ENCODE measurements at places on chromosomes 3 and 15.

GRCh38 chr3:158110658-158111018, 749 bp downstream of the RSRC1 start:
- peak overlapping the region; percentile 71 for H3K4me3 ChIP-seq
- H3K27me3 ChIP-seq, result peaks cover 36% of the 10 kb centered on the region
- H3K4me1 ChIP-seq, result peaks cover 33% of the 10 kb centered on the region
- H3K27ac ChIP-seq, result peak overlapping the region; percentile 77
- DNase-seq, result no peak

DNA sequence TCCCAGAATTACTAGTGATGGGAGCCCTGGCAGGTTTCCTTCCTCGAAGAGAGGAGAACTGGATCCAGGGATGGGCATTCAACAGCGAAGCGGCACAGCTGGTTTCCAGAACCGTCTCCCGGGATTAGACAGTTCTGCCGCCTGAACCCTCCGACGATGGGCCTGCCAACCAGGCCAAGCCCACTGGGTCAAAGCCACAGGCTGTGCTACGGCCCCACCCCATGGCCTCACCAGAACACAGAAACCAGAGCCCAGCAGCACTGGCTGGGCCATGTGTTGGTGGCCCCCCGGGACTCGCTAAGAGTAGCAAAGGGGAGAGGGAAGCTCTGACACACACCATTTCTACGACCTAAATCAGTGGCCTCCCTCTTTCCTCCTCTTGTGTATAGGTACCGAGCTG, 2.2 kb downstream of the C15orf62 start:
- peaks cover 76% of the 10 kb centered on the region for H3K36me3 ChIP-seq
- peaks cover 23% of the 10 kb centered on the region for H3K4me1 ChIP-seq
- H3K4me3 ChIP-seq, result no peak overlapping the region
- H3K27me3 ChIP-seq, result no peaks in the 10 kb centered on the region
- no peak for DNase-seq

GRCh38 chr3:119294696-119295671, 801 bp downstream of the ARHGAP31 start:
- peak overlapping the region; percentile 96 for H3K27ac ChIP-seq
- H3K36me3 ChIP-seq, result peaks cover 25% of the 10 kb centered on the region
- peaks cover 24% of the 10 kb centered on the region for H3K4me1 ChIP-seq
- DNase-seq, result peak; percentile 48
- H3K4me3 ChIP-seq, result peak overlapping the region; percentile 94

DNA sequence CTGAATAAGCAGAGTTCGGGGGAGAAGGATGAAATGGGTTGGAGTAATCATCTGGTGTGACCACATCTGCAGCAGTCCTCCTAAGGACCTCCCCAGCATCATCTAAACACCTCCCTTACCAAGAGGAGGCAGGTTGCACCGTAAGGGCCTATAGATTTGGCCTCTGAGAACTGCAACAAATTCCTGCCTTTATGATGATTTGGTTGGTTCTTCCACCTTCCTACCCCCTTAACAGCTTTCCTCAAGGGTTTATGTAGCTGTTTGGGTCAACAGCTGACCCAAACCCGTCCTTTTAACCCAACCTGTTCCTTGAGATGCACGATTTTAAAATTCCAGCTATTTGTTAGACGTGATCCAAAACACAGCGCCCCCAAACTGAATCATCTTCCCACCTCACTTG, 58.2 kb downstream of the AAGAB start:
- no peaks in the 10 kb centered on the region for H3K27me3 ChIP-seq
- peaks cover 47% of the 10 kb centered on the region for H3K36me3 ChIP-seq
- no peak overlapping the region for H3K27ac ChIP-seq

GRCh38 chr15:71612397-71612722, 198.0 kb upstream of the NR2E3 start:
- H3K27me3 ChIP-seq, result no peaks in the 10 kb centered on the region
- no peak overlapping the region for H3K4me3 ChIP-seq
- H3K4me1 ChIP-seq, result no peaks in the 10 kb centered on the region
- no peak for DNase-seq
- no peak overlapping the region for H3K27ac ChIP-seq
- H3K36me3 ChIP-seq, result no peaks in the 10 kb centered on the region

- no peaks in the 10 kb centered on the region for H3K27me3 ChIP-seq
- DNase-seq, result no peak
- H3K4me1 ChIP-seq, result peaks cover 20% of the 10 kb centered on the region
- no peak overlapping the region for H3K27ac ChIP-seq
Measured at GRCh38 chr15:58584789-58585461, 153.1 kb downstream of the LIPC start.

DNA sequence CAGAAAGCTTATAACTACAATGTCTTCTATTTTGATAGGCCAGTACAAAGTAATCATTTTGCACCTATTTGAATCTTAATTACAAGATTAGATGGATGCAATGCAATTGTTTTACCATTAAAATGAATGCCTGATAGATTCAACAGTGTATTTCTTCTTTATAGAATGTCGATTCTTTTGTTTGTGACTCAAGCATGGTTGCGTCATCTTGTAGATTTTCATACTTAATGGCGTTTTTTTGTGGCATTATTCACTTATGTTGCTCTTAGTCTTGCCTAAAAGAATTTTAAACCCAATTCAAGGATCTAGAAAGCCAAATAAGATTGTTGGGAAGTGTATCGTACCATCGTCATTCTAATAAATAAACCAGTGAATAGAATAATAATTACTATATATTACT, 21.4 kb downstream of the ZBTB38 start:
- H3K36me3 ChIP-seq, result no peaks in the 10 kb centered on the region
- DNase-seq, result no peak

DNA sequence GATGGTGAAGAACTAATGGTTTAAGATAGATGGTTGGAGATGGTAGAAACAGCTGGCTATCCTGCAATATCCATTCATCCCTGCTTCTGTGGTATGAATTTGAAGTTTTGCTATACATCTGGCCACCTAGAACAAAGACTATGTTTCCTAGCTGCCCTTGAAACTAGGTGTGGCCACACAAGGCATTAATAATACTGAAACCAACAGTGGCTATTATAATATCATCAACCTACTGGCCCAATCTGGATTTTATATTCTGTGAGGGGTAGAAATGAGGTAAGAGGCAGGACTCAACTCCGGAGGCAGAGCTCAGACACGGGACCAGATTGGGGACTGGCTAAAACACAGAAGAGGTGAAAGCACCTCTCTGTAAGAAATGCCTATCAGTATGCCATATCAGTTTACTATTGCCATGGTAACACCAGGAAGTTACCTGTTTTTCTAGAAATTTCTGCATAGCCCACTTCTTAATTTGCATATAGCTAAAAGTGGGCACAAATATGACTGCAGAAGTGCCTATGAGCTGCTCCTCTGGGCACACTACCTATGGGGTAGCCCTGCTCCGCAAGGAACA, 8.4 kb downstream of the IFT80 start:
- no peak for DNase-seq
- no peak overlapping the region for H3K27ac ChIP-seq
- H3K4me1 ChIP-seq, result no peaks in the 10 kb centered on the region
- H3K36me3 ChIP-seq, result no peaks in the 10 kb centered on the region

- H3K27ac ChIP-seq, result no peak overlapping the region
- no peaks in the 10 kb centered on the region for H3K4me1 ChIP-seq
- no peak for DNase-seq
- H3K4me3 ChIP-seq, result no peak overlapping the region
- no peaks in the 10 kb centered on the region for H3K36me3 ChIP-seq
Measured at GRCh38 chr3:60573494-60573893, 677.8 kb downstream of the FHIT start.

GRCh38 chr15:65839354-65839901, 29.9 kb upstream of the RAB11A start:
- no peaks in the 10 kb centered on the region for H3K27me3 ChIP-seq
- peaks cover 63% of the 10 kb centered on the region for H3K4me1 ChIP-seq
- H3K27ac ChIP-seq, result peak overlapping the region; percentile 21

- peaks cover 35% of the 10 kb centered on the region for H3K4me1 ChIP-seq
- H3K27me3 ChIP-seq, result no peaks in the 10 kb centered on the region
- H3K36me3 ChIP-seq, result no peaks in the 10 kb centered on the region
- DNase-seq, result no peak
Measured at GRCh38 chr3:71061037-71061436, 522.5 kb downstream of the FOXP1 start.

GRCh38 chr15:39188314-39188713, 392.6 kb upstream of the THBS1 start:
- no peak for DNase-seq
- H3K4me3 ChIP-seq, result no peak overlapping the region
- H3K36me3 ChIP-seq, result no peaks in the 10 kb centered on the region
- peaks cover 6% of the 10 kb centered on the region for H3K4me1 ChIP-seq
- no peak overlapping the region for H3K27ac ChIP-seq

DNA sequence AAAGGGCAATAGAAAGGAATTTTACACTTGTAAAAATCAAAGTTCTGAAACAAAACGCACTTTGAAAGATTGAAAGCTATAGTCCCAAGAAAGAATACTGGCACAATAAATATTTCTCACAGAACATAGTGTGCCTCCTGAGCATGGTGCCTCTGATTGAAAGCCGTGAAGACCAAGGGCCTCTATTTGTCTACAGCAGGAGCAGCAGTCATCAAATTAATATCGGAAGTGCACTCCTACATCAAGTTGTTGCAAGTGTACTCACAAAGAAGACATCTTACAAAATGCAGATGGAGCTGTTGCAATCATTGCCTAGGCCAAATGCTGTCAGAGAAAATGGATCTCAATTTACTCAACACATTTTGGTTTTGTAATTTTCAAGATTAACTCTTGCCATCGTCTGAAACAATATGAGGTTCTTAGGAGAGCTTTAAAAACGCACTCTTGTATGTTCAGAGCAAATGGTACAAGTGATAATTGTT, 9.2 kb upstream of the WDR49 start:
- H3K27me3 ChIP-seq, result no peaks in the 10 kb centered on the region
- no peak overlapping the region for H3K27ac ChIP-seq
- no peaks in the 10 kb centered on the region for H3K4me1 ChIP-seq
- DNase-seq, result no peak
- no peaks in the 10 kb centered on the region for H3K36me3 ChIP-seq

GRCh38 chr15:27490867-27491595, 520.0 kb downstream of the GABRG3 start:
- no peaks in the 10 kb centered on the region for H3K27me3 ChIP-seq
- no peak overlapping the region for H3K27ac ChIP-seq
- no peak overlapping the region for H3K4me3 ChIP-seq
- DNase-seq, result no peak
- H3K36me3 ChIP-seq, result no peaks in the 10 kb centered on the region

DNA sequence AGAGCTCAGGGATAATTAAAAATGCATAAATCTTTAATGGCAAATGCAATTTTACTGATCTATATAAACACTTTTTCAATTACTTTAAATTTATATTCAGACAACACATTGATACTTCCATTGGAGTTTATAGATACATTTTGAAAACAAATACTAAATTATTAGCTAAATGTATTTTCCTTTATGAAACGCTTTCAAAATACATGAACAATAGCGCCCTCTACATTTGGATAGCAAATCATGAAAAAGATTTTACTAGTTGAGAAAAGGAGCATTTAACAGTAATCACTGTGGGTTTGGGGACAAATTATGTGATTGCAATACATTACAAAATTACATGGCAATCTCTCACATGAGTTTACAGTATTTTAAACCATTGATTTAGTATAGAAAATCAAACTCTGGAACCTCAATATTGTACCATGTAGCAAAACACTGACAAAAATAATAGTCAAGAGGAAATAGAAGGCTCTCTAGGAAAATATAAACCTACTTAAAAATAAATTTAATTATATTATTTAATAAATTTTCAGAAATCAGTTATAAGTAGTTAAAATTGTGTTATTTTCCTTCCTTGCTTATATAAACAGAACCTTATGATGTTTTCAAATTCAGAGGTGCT, 207.9 kb downstream of the ZIC1 start:
- H3K27ac ChIP-seq, result no peak overlapping the region
- no peak overlapping the region for H3K4me3 ChIP-seq
- no peak for DNase-seq
- H3K4me1 ChIP-seq, result no peaks in the 10 kb centered on the region
- no peaks in the 10 kb centered on the region for H3K27me3 ChIP-seq
- no peaks in the 10 kb centered on the region for H3K36me3 ChIP-seq

DNA sequence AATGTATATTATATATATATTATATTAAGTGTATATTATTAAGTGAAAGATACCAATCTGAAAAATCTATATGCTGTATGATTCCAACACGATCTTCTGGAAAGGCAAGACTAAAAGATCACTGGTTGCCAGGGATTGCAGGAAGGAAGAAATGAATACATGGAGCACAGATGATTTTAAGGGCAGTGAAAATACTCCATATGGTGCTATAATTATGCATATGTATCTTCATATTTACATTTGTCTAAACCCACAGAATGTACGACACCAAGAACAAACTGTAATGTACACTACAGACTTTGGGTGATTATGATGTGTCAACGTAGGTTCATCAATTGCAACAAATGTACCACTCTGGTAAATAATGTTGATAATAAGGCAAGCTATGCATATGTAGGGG, 194.7 kb upstream of the MME start:
- H3K36me3 ChIP-seq, result no peaks in the 10 kb centered on the region
- H3K27ac ChIP-seq, result no peak overlapping the region
- H3K27me3 ChIP-seq, result no peaks in the 10 kb centered on the region

DNA sequence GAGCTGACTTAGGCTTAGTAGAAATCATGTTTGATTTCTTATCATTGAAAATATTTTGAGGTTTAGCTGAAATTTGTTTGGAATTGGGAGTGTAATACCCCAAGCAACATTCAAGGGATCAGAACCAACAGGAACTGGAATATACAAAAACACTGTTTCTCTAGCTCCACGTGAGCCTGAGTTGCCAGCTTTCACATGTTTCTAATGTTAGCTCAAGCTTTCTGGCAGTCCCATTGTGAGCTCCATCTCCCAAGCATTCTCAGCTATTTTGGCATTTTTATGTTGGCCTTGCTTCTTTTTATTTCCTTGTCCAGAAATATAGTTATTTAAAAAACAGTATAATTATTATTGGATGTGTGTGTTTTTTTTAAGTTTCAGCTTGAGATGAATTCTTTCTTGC, 427.1 kb upstream of the DPH6 start:
- H3K27ac ChIP-seq, result no peak overlapping the region
- DNase-seq, result no peak
- H3K36me3 ChIP-seq, result no peaks in the 10 kb centered on the region
- no peaks in the 10 kb centered on the region for H3K27me3 ChIP-seq

DNA sequence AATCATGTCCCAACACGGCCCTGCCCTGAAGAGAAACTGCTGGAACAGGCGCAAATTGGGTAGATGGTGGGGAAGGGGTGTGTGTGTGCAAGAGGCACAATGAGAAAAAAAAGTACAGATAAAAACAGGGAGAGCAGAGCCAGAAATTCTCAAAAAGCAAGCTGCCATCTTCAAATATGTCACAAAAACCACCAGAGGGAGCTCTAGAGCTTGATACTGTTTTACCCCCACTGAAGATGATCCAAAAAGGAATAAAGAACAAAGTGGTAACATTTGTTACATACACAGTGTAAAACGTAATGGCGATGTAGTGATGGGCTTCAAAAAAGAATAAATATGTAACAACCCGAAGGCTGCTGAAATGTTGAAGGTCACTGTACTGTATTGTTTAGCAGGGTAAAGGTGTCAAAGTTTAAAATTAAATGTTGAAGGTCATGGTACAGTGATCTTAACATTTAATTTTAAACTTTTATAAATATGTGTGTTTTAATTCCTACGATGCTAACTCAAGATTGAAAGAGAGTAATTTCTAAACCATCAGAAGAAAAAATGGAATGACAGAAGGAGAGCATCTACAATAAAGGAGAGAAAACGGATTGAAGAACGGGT, 6.0 kb downstream of the SNRPA1 start:
- peaks cover 10% of the 10 kb centered on the region for H3K4me1 ChIP-seq
- H3K36me3 ChIP-seq, result peaks cover 81% of the 10 kb centered on the region
- DNase-seq, result peak; percentile 61
- H3K4me3 ChIP-seq, result no peak overlapping the region
- H3K27me3 ChIP-seq, result no peaks in the 10 kb centered on the region
